ENCODE measurements at places on chromosomes 3 and 15. TPM values are rescaled to one million over a fixed set of nuclear protein-coding genes. Genes with fewer than 3 reads are reported as not detected.

SPTBN5 gene
- total RNA-seq: 0.26 TPM

SST gene
- total RNA-seq: not detected

NDN gene
- total RNA-seq: 47.7 TPM

AADAC gene
- 0.77 TPM for total RNA-seq

DISP2 gene
- total RNA-seq: 0.26 TPM

SEMA6D gene
- total RNA-seq: 13.4 TPM

HTR3E gene
- not detected for total RNA-seq

ZBBX gene
- not detected for total RNA-seq

GOLGA6B gene
- total RNA-seq: not detected

LDHAL6B gene
- total RNA-seq: not detected

DOCK3 gene
- 0.17 TPM for total RNA-seq

EPHA6 gene
- under 0.01 TPM for total RNA-seq

AMT gene
- total RNA-seq: 2.6 TPM

CADM2 gene
- under 0.01 TPM for total RNA-seq

SEMA3G gene
- total RNA-seq: under 0.01 TPM

ST8SIA2 gene
- total RNA-seq: not detected

GPR156 gene
- total RNA-seq: under 0.01 TPM

SERINC4 gene
- under 0.01 TPM for total RNA-seq

STRIT1 gene
- total RNA-seq: not detected

PROK2 gene
- total RNA-seq: not detected
